ENCODE measurements at places on chromosomes 2 and 18.

- DNase-seq: no peak
Measured at GRCh38 chr2:25615386-25615785, 58.0 kb downstream of the DTNB start.

GRCh38 chr2:198807131-198807530, 650.6 kb downstream of the SATB2 start:
- no peak for DNase-seq

GRCh38 chr18:23094411-23095190, 40.7 kb upstream of the CABLES1 start:
- DNase-seq: no peak

- DNase-seq: no peak
Measured at GRCh38 chr2:187167491-187167890, 280.6 kb downstream of the CALCRL start.

DNA sequence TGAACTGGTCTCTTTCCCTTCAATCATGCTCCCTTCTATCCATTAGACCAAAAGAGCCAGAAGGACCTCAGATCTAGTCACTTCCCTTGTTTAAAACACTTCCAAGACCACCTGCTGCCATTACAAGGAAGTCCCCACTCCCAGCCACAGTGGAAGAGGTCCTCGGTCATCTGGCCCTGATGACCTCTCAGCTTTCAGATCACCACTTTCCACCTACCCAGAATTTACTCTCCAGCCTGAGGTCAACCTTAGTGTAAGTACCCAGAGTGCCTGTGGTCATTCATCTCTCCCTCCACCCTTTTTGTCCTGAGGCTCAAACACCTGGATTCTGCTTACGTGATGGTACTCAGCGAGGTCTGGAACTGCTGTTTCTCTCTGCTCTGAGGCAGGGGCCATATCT, 67.1 kb downstream of the MARCO start:
- no peak for DNase-seq

- DNase-seq: peak; percentile 84
Measured at GRCh38 chr2:42809819-42810120, 17.4 kb upstream of the HAAO start.

GRCh38 chr2:38375696-38376345, 1.3 kb downstream of the ATL2 start:
- DNase-seq: peak; percentile 35

DNA sequence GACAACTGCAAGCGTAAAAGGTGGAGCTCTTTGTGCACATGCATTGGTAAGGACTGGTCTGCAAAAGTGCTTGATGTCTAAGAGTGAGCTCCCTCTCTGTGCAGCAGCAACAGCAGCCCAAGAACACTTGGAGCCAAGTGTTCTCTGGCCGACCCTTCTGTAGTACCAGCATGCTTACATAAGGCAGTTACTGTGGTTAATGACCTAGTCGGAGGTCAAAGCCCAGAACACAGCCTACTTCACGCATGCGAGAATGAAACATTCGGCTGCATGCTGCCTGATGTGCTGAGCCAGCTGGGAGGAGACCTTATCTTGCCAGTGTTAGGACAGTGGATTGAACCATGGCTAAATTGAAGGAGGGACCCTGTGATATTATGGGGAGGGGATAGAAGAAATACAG, 21.3 kb downstream of the NCAPH start:
- no peak for DNase-seq

DNA sequence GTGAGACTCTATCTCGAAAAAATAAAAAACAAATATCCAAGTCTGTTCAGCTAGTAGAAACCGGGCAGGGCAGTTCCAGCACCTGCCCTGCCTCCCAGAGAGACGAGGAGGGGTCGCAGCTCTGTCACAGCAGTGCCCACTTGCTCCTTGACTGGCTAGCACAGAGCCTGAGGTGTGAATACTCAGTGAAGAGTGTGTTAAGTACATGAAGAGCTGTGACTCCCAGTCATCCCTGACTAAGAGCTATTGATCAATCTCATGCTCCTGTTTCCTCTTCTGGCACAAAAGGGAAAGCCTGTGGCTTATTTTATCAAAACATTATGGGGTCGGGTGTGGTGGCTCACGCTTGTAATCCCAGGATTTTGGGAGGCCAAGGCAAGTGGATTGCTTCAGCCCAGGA, 83.0 kb upstream of the FZD7 start:
- DNase-seq: no peak

- no peak for DNase-seq
Measured at GRCh38 chr2:218249691-218250090, 11.1 kb upstream of the GPBAR1 start.

- no peak for DNase-seq
Measured at GRCh38 chr2:30747206-30747605, 60.0 kb downstream of the CAPN13 start.

GRCh38 chr2:72738096-72738495, 87.7 kb downstream of the EXOC6B start:
- no peak for DNase-seq

DNA sequence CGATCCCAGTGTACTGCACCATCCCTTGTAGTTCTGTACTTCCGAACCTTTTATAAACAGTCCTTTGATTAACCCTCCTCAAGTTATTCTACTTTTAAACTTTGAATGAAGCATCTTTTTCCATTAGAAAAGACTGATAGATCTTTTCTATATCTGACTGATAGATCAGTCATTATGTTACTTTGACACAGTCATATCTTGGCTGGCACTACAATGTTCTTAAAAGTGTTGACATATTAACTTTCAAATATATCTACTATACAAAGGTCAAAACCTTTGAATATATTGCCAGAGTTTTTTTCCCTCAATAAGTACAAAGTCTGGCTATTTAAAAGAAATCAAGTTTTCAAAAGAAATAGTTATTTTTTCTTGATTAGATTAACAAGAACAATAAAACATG, 35.4 kb upstream of the NABP1 start:
- DNase-seq: no peak

GRCh38 chr2:144324446-144325045, 195.4 kb downstream of the ZEB2 start:
- no peak for DNase-seq

GRCh38 chr2:121390082-121390692, 105.2 kb upstream of the TFCP2L1 start:
- no peak for DNase-seq

GRCh38 chr2:181627545-181627944, 29.4 kb downstream of the CERKL start:
- DNase-seq: no peak

- DNase-seq: no peak
Measured at GRCh38 chr2:170305711-170306110, 127.8 kb downstream of the MYO3B start.

DNA sequence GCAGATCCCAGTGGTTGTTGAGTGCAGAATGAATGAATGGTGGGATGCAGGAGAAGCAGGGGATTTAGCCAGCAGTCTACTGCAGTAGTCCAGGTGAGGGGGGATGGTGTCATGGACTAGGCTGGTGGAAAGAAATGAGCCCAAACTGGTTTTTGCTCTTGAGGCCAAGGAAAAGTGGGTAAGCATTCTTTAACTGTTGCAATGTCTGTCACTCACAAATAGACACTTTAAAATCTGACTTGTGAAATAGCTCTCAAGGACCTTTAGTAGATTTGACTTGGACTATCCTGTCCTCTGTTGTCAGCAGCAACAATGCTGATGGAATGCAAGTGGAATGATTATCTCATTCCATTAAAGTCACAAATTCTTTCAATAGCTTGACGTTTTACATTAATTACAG, 37.5 kb upstream of the STK17B start:
- no peak for DNase-seq

- DNase-seq: no peak
Measured at GRCh38 chr2:126876631-126877030, 22.1 kb upstream of the TEX51 start.

DNA sequence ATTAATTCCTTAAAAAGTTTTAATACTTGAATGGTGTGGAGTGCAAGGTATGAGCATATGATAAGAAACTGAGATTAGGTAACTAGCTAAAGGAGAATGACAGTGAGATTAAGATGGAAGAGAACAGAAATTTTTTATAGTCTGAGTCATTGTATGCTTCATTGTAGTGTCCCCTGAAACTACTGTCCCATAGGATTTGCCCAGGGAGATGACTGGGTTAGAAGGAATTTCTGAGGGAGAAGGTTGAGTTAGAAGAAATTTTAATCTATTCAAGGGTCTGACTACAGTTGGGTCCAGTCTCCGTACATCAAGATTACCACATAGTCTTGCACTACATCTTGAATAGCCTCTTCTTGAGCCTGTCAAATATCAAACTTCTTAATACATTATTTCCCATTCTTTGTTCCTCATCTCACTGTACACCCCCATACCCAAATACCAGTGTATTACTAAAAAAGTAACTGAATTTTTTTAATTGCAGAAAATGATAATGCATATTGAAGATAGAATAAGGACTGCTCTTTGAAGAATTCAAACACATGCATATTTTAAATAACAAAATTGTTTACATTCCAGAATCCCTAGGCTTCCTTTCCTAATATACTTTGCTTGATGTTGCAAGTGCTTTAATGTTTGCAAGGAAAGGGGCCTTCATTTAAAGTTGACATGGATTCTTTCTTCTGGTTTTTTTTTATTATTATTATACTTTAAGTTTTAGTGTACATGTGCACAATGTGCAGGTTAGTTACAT, 314.3 kb upstream of the COL3A1 start:
- DNase-seq: no peak

DNA sequence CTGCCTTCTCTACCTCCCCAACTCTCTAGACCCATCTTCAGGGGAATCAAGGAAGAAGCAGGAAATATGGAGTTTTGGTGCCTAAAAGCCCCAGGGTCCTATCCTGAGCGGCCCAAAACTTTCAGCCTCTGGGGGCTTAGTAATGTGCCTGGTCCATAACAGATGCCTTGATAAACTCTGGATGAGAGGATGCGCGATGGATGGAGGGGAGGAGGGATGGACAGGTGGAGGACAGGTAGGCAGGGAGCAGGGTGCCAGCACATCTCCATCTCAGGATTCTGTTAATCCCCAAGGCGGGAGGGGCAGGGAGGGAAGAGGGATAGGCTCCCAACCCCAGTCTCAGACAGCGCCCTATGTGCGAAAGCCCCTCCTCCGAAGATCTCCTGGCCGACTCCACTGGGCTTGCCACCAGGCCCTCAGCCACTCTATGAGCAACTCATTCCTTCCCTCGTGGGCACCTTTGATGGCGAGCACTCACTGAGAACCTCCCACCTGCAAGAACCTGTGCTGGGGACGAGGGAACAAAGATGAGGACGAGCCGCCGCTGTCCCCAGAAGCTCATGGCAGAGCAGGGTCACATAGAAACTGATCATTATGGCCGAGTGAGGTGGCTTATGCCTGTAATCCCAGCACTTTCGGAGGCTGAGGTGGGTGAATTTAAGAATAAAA, 23.1 kb downstream of the HS1BP3 start:
- no peak for DNase-seq

DNA sequence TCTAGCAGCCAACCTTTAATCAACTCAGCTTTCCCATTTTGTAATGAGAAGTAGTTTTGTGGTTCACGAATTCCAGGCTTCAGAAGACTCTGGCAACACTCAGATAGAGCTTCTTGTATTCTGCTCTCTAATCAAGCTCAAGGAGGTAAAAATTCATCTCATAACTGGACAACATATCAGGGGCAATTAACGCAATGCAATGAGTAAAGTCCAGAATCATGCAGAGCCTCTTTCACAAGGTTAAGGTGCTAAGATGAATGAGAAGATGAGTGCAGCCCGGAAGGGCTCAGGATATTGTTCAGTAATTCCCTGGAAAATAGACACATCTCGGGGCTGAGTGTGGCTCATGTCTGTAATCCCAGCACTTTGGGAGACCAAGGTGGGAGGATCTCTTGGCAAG, 527.7 kb downstream of the SOX11 start:
- no peak for DNase-seq

GRCh38 chr2:175170659-175171304, 2.8 kb upstream of the ATF2 start:
- no peak for DNase-seq

GRCh38 chr18:47846431-47846830, 84.0 kb downstream of the SMAD2 start:
- no peak for DNase-seq

DNA sequence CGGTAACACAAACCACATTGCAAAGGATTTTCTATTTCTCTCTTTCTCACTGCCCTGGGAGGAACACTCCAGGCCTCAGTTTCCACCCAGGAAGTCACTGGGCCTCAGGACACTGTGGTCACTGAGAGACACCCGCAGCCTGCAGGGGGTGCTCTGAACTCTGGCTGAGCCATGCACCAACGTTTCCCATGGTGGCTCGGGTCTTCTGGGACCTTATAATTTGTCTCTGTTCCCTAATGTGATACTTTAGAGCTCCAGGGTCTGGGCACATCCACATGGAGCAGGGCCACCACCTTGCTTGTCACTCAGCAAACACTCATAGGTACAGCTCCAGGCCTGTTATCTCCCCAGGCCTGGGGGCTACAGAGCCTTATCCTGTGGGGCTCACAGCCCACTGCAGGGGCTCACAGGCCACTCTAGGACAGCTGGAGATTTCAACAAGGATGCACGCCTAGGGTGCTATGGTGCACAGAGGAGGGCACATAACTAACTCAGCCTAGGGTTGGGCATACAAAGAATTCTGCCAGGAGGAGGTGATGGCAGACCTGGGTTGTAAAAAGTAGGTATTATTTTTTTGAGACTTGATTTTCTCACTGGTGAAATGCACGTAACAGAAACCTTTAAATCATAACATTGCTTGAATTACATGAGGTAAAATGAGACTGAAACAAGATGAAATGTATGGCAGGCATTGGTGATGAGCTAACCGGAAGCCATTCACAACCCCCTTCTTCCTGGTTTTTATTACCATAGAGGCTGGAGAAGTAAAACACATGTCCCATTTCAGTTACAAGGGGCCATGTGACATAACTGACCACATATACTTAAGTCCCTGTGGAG, 3.0 kb upstream of the HS1BP3 start:
- DNase-seq: no peak

DNA sequence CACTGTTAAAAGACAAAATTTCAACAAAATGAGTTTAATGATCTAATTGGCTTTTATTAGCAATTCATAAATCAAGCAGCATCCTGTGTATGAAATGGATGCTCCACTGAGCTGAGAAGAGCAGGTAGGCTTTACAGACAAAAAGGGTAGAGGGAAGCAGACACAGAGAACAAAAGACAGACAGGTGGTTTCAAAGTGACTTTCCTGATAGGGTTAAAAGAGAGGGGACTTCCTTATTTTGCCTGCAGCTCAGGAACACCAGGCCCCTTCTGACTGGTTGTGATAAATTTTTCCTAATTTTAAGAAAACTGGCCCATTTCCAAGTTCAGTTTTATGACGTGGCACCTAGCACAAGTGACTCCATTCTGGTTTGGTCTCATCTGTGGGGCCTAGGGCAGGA, 11.9 kb downstream of the TEX51 start:
- no peak for DNase-seq

- DNase-seq: no peak
Measured at GRCh38 chr18:3319894-3320454, 58.0 kb downstream of the MYL12B start.

DNA sequence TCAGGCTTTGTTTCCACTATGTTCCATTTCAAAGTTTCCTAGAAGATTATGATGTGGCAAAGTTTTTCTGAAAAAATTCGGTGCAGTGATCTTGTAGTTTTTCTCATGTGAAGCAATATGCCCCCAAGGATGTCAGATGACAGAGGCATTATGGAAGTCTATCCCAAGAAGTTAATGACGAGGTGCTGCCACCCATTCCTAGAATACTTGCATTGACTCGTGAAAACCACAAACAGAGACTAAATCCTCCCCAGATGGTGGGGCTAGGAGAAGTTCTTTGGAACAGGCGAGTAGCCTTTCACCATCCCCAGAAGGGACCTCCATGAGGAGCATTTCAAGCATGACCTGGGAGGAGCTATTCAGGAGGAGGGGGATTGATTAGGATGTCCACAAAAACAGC, 40.2 kb upstream of the COPS8 start:
- no peak for DNase-seq

Measured in muscle of arm (tissue), 14 donors.